ENCODE measurements at places on chromosomes 4 and X. TPM values are rescaled to one million over a fixed set of nuclear protein-coding genes. Genes with fewer than 3 reads are reported as not detected.
A peak's percentile ranks its signal among the peaks of the same experiment; 100 is the strongest.

GRCh38 chrX:97672138-97672537, 788.4 kb downstream of the RPA4 start:
- H3K36me3 ChIP-seq: no peaks in the 10 kb centered on the region
- no peak for DNase-seq
- H3K27me3 ChIP-seq: no peaks in the 10 kb centered on the region

S100P gene
- total RNA-seq: not detected

DNA sequence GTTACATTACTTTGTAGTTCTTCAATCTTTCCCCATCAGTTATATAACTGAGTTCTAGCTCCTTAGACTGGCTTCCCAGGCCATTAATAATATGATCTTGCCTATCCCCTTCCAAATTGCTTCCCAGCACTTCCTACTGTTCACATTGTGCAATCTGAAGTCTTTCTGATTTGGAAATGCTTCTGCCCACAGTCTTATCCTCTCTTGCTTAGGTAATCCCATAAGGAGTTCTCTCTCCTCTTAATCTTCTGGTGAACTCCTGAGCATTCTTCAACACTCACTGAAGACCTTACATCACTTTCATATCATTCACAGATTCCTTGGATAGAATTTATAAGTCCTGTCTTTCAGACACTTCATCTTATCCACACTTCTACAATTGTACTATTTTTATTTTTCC, 132.7 kb upstream of the TTC29 start:
- no peak for DNase-seq
- H3K27ac ChIP-seq: no peak overlapping the region
- no peak overlapping the region for H3K4me3 ChIP-seq
- H3K4me1 ChIP-seq: no peaks in the 10 kb centered on the region

- H3K27me3 ChIP-seq: peaks cover 7% of the 10 kb centered on the region
- DNase-seq: no peak
- H3K4me1 ChIP-seq: no peaks in the 10 kb centered on the region
- H3K27ac ChIP-seq: no peak overlapping the region
- no peak overlapping the region for H3K4me3 ChIP-seq
Measured at GRCh38 chrX:21674430-21675186, 16.5 kb upstream of the KLHL34 start.

PPARGC1A gene
- 4.6 TPM for total RNA-seq

AKAP14 gene
- total RNA-seq: not detected

GRCh38 chrX:2723286-2723879, 28.5 kb upstream of the XG start:
- DNase-seq: no peak
- H3K27ac ChIP-seq: no peak overlapping the region
- H3K36me3 ChIP-seq: peaks cover 98% of the 10 kb centered on the region
- no peak overlapping the region for H3K4me3 ChIP-seq
- no peaks in the 10 kb centered on the region for H3K4me1 ChIP-seq
- H3K27me3 ChIP-seq: no peaks in the 10 kb centered on the region

DNA sequence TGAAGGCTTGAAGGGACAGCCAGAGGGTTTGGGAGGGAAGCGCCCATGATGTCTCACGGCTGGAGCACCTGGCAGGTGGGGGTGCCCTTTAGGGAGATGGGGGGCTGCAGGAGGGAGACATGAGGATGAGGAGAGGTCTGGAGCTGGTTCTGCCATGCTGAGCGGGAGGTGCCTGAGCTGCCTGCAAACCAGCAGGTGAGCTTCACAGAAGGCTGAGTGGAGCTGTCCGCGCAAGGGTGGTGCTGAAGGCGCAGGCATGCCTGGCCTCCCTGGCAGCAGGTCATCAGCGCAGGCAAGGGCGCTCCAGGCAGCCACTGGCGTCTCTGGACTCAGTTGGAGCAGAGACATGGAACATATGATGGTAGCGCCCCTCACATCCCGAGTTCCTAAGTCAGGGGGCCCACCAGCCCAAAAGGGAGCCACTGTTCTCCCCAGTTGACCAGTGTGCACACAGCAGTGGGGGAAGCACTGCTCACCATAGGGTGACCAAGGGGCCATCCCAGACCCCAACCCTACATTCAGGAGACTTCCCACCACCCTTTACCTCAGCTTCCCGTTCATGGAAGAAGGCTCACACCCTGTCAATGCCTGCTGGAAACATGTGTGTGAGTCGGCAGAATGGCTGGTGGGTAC, 25.8 kb downstream of the ADRA2C start:
- no peak overlapping the region for H3K27ac ChIP-seq
- no peak for DNase-seq
- no peaks in the 10 kb centered on the region for H3K36me3 ChIP-seq
- no peak overlapping the region for H3K4me3 ChIP-seq
- H3K27me3 ChIP-seq: no peaks in the 10 kb centered on the region

DNA sequence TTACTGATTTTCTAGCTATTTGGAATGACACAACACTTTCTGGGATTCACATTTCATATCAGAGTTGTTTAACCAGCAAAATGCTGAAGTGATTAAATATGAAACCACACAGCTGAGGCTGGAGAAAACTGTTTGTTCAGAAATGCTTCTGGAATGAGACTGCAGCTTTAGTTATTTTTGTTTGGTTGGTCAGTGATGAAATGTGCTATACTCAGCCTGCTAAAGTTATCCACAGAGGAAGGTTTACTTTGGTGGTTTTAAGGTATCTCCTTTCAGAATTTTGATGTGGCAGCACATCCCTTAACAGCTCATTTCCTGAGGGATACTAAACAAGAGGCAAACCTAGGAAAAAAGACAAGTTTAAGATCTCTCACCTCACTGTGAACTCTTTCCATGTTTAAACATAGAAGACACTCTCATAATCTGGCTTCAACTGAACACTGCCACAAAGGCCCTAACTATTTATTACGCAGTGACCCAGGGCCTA, 106.6 kb upstream of the PDE5A start:
- peak overlapping the region; percentile 84 for H3K27ac ChIP-seq
- H3K4me1 ChIP-seq: peaks cover 8% of the 10 kb centered on the region
- no peak for DNase-seq
- no peaks in the 10 kb centered on the region for H3K27me3 ChIP-seq
- H3K36me3 ChIP-seq: no peaks in the 10 kb centered on the region

GRCh38 chr4:141240259-141240658, 19.6 kb downstream of the ZNF330 start:
- no peaks in the 10 kb centered on the region for H3K27me3 ChIP-seq
- no peak overlapping the region for H3K27ac ChIP-seq
- no peak overlapping the region for H3K4me3 ChIP-seq
- DNase-seq: no peak
- H3K36me3 ChIP-seq: no peaks in the 10 kb centered on the region

MAGEC1 gene
- total RNA-seq: not detected

HDX gene
- 10.2 TPM for total RNA-seq

GPC3 gene
- 60.5 TPM for total RNA-seq

DNA sequence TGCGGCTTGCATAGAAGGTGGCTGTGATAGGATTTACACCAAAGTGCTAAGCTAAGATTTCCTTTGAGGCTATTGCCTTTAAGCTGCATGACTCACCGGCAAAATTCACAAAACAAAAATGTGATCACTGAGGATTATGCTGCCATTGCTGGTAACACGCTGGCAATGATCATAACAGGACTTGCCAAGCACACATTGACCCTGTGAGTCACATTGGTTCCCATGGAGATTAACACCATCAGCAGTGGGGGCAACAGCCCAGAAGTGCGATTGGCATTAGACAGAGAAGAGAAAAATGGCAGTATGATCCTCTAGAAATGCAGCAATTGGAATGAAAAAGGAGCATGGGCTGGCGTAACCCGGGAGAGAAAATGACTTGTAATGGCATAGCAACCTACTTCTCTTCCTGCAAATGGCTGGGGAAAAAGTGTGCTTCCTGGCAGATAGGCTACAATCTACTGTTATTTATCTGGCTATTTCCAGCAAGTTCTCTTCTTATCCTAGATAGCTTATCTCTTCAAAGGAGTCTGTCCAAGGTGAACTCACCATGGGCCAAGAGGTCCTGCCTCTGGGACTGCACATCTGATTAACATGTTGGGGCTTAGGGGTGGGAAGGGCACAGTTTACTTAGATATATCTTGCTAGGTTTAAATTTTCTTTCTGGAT, 314.2 kb upstream of the IGFBP7 start:
- peak overlapping the region; percentile 70 for H3K27ac ChIP-seq
- no peak overlapping the region for H3K4me3 ChIP-seq
- H3K27me3 ChIP-seq: no peaks in the 10 kb centered on the region
- no peaks in the 10 kb centered on the region for H3K36me3 ChIP-seq
- H3K4me1 ChIP-seq: peaks cover 4% of the 10 kb centered on the region

- H3K4me1 ChIP-seq: no peaks in the 10 kb centered on the region
- peaks cover 5% of the 10 kb centered on the region for H3K27me3 ChIP-seq
- no peak for DNase-seq
- no peak overlapping the region for H3K4me3 ChIP-seq
- H3K36me3 ChIP-seq: no peaks in the 10 kb centered on the region
- no peak overlapping the region for H3K27ac ChIP-seq
Measured at GRCh38 chrX:74272230-74272629, 31.8 kb upstream of the ZCCHC13 start.

GRCh38 chr4:26056406-26056805, 142.4 kb downstream of the SMIM20 start:
- DNase-seq: no peak
- no peak overlapping the region for H3K27ac ChIP-seq
- H3K36me3 ChIP-seq: no peaks in the 10 kb centered on the region
- no peak overlapping the region for H3K4me3 ChIP-seq
- H3K4me1 ChIP-seq: no peaks in the 10 kb centered on the region

GRCh38 chr4:174018236-174018635, 265.2 kb downstream of the FBXO8 start:
- no peak overlapping the region for H3K27ac ChIP-seq
- no peak overlapping the region for H3K4me3 ChIP-seq
- H3K4me1 ChIP-seq: no peaks in the 10 kb centered on the region
- no peaks in the 10 kb centered on the region for H3K36me3 ChIP-seq
- no peaks in the 10 kb centered on the region for H3K27me3 ChIP-seq

DNA sequence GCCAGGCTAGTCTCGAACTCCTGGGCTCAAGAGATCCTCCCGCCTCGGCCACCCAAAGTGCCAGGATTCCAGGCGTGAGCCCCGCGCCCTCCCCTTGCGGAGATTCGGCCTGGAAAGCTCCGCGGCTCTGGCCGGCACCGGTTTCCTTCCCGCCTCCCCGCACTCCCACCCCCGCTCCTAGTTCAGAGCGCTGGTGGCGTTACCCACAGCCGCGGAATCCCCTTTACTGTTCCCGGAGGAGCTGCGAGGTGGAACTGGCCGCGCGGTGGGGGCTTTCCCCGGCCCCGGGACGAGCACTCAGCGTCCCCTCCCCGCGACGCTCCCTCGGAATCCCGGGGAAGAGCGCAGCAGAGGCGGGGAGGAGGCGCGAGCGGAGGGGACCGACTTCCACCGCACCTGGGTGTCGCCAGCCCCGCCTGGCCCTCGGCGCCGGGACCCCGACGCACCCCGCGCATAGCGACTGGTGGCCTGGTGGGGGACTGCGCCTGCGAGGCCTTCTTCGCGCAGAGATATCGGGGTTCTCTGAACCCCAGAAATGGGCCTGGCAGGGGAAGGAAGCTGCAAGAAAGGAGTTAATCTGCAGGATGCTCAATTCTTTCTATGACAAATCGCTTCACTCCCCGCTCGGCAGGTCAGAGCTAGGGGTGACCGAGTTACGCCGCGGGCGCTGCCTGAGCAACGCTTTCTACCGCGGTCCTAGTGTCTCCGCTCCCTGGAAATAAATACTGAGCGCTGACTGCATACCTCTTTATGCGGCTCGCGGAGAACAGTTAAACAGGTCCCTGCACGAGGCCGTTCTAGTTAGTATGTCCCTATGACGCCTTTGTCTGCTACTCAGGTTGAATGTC, 14.6 kb upstream of the SLC25A4 start:
- DNase-seq: no peak
- H3K27me3 ChIP-seq: peaks cover 5% of the 10 kb centered on the region
- no peaks in the 10 kb centered on the region for H3K36me3 ChIP-seq
- no peaks in the 10 kb centered on the region for H3K4me1 ChIP-seq
- H3K27ac ChIP-seq: peak overlapping the region; percentile 35

FRMD7 gene
- total RNA-seq: not detected

DNA sequence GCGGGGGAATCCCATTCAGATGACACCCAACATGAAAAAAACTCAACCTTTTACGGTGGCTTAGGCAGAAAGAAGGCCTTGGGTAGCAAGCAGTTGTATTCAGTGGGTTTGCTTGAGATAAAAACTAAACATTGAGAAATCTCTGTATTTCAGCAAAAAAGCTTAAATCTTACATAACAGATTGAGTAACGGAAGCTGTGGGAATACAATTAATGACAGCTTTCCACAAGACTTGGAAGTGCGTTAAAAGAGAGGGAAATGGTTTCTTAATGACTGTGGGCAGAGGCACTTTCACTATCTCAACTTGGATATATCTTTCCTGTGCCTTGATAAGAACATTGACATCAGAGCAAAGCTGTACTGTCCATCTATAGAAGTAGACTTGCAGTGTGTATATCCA, 418.5 kb upstream of the HS3ST1 start:
- no peak overlapping the region for H3K4me3 ChIP-seq
- H3K27me3 ChIP-seq: no peaks in the 10 kb centered on the region
- no peaks in the 10 kb centered on the region for H3K36me3 ChIP-seq

DNA sequence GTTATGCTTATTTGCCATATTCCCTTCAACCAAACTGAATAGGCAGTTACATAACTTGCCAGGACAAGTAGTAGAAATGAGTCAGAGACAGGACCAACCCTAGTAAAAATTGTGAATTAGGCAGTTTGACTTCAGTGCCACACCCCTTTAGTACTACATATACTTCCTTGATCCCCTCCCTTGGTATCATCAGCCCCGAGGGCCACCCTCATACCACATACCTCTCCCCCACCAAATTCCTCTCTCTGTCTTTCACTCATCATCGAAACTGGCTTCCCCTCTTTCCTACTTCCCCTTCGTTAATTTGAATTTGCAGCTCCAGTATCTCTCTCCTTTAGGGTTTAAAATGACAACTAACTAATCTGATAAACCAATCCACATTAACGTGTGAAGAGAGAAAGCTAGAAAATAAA, 7.9 kb upstream of the PTPN13 start:
- H3K27ac ChIP-seq: peak overlapping the region; percentile 76
- peak overlapping the region; percentile 10 for H3K4me3 ChIP-seq
- DNase-seq: no peak

DNA sequence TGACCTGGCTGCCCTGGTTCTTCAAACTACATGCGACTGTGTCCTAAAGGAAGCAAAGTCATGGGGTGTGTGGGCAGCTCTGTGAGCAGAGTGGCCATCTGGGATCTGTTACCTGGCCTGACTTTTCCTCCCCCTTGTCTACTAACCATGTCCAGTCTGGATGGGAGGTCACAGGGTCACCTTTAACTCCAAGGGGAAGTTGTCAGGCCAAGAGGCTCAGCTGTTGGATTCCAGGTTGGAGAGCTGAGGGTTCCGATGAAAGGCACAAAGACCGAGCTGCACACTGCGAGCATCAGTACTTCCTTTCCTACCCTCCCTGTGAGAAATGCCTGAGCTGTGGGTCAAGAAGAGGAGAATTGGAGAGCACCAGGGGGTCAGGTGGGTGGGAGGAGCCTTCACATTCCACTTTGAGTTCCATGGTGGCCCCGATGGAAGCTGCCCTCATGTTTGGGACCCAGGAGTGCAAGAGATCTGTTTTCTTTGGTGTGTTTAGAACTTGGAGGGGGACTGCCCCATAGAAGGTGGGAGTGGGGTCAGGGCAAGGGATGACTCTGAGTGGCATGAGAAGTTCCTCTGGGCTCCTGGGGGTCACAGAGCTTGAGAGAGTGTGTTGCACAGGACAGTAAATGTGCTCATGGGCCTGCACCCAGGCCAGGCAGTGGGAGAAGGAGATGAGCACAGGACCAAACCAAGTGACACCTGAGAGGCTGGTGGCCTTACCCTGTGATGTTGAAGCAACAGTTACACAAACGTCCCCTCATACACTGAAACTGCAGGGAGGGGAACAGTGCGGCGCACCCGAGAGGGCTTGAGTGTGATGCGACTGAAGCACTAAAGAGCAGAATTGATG, 36.2 kb downstream of the RGS12 start:
- H3K27me3 ChIP-seq: no peaks in the 10 kb centered on the region
- no peaks in the 10 kb centered on the region for H3K36me3 ChIP-seq
- no peak overlapping the region for H3K4me3 ChIP-seq
- DNase-seq: no peak
- H3K27ac ChIP-seq: no peak overlapping the region
